Fibroblast of the aortic adventitia (primary cell): ENCODE measurements at places on chromosomes 6 and 20. TPM values are rescaled to one million over a fixed set of nuclear protein-coding genes. Genes with fewer than 3 reads are reported as not detected.

DNA sequence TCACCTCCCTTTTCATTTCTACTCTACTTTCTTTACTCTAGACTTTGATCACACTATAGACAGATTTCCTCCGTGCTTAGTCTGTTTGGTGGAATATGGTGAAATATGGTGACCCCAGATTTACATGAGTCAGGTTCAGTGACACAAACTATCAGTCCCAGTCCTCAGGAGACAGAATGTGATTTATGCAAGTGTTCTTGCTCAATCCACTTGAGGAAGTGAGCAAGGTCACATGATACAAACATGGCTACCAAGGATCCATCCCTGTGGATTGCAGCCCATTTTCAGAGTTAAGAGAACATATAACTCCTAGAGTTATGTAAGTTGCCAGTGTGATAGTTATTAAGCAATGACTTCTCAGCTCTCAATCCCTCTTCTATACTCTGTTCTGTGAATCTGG is 23.7 kb upstream of the TSHZ2 start:
- DNase-seq: no peak

DNA sequence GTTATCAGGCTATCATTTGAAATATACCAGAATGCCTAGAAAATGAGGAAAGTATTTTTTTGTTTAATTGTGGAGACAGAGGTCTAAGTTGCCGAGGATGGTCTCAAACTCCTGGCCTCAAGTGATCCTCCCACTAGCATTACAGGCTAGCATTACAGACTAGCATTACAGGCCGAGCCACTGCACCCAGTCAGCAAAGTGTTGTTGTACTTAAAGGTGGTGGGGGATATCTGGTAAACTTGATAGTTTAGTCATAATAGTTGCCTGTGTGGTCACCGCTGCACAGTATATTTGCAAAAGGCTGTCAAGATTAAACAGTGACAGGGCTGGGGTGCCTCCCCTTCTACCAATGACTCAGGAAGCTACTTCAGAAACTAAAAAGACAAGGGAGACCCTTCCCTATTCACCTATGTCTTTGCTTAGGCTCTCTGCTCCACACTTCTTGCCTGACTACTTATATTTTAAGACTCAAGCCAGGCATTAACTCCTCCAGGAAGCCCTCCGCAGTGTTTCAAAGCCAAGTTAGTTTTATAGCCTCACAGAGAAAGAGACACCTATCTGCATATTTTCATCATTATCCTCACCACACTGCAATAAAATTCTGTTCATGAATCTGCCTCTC is 3.1 kb upstream of the AKIRIN2 start:
- peak; percentile 27 for DNase-seq

DNA sequence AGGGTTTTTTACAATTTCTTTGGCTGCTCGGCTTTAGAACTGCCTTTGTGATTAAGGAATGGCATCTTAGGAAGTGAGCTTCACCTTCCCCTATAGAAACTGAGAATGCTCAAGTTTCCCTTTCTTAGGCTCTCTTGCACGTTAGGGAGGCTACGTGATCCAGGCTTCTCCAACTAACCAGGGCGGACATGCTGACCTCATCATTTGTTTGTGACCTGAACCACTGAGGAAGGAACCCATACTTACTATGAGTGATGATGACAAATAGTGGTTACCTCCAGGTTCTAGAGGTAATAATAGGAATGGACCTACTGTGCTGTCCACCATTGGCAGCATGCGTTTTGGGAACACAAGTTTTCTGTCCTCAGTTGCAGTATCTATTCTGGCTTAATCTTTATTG is 645.8 kb downstream of the C6orf118 start:
- no peak for DNase-seq

DNA sequence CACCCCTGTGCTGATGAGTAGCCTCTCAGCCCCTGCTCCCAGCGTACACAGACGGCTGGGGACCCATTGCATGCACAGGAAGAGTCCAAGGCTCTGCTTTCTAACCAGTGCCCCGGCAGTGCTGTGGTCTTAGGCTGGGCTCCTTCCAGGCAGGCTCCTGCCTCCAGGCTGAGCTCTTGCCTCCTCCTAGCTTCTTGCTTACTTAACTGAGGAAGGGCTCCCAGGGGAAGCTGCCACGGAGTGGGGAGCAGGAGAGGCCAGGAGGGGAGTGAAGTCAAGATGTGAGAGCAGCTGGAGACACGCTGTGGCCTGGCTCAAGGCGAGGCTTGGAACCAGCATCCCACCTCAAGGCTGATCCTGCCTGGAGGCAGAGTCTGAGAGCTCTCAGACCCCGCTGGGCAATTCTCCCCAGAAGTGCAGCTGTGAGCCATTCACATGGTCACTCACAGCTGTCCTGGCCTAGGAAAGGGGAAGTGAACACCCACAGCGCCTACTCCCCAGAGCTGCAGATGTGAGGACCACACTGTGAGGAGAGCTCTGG is 141.0 kb downstream of the TBXT start:
- no peak for DNase-seq

- DNase-seq: peak; percentile 27
These were observed 186.8 kb downstream of the UBE3D start for GRCh38 chr6:82878812-82879211.

GRCh38 chr20:58117944-58118343 is 110.5 kb downstream of the ANKRD60 start:
- no peak for DNase-seq

DNA sequence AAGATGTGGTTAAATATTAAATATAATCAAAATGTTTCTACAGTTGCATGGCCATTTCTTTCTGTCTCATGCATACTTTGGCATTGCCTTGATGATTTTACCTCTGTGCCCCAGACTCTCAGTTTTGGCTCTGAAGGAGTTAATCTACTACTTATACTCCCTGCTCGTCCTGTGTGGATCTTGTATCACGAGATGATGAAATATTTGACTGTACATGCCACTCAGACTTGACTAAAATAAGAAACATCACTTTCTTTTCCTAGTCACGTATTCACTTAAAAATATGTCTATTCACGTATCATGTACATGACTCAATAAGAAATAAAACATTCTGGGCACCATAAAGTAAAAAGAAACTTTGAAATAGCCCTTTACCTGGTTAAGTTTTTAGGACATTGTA is 397.7 kb downstream of the RFPL4B start:
- no peak for DNase-seq

Gene SUMO4
- total RNA-seq: 3.8 TPM in 1 of 2 replicates, not detected in the other

Gene KCNK17
- not detected in 2 replicates for total RNA-seq

Gene TSHZ2
- 6.9 and 48.9 TPM in 2 replicates for total RNA-seq
